Epithelial cell of alveolus of lung (primary cell): ENCODE measurements at places on chromosomes 3 and 15. TPM values are rescaled to one million over a fixed set of nuclear protein-coding genes. Genes with fewer than 3 reads are reported as not detected.

The SSUH2 gene
- not detected in 2 replicates for total RNA-seq

The LYZL4 gene
- not detected in 2 replicates for total RNA-seq

The HRG gene
- not detected in 2 replicates for total RNA-seq

The PTPN9 gene
- total RNA-seq: 21.2 and 22.9 TPM in 2 replicates

The CHDH gene
- under 0.01 TPM in 2 replicates for total RNA-seq

The KIF15 gene
- 4.9 and 7.6 TPM in 2 replicates for total RNA-seq

The AMIGO3 gene
- 0.24 and 1.6 TPM in 2 replicates for total RNA-seq

The XCR1 gene
- total RNA-seq: not detected in 2 replicates

The PLA2G4B gene
- under 0.01 and 0.32 TPM in 2 replicates for total RNA-seq

The ARPP21 gene
- 0.24 TPM in 1 of 2 replicates, not detected in the other for total RNA-seq

The RTP3 gene
- total RNA-seq: not detected in 2 replicates

The IFT122 gene
- 19.3 and 83.1 TPM in 2 replicates for total RNA-seq

The GOLGA8G gene
- not detected in 2 replicates for total RNA-seq

The SCAPER gene
- 6.7 and 7.6 TPM in 2 replicates for total RNA-seq

The COL7A1 gene
- 52.5 and 104 TPM in 2 replicates for total RNA-seq

The HCLS1 gene
- total RNA-seq: 0.80 and 1.9 TPM in 2 replicates
